ENCODE measurements at places on chromosomes 5 and 9. TPM values are rescaled to one million over a fixed set of nuclear protein-coding genes. Genes with fewer than 3 reads are reported as not detected.

Gene CDC20B
- not detected for total RNA-seq

Gene SH3RF2
- total RNA-seq = not detected

- DNase-seq = no peak
These were observed 112.2 kb downstream of the FOXD1 start for GRCh38 chr5:73336366-73336765.

GRCh38 chr9:1267141-1267570 lies 217.0 kb downstream of the DMRT2 start:
- DNase-seq = no peak

DNA sequence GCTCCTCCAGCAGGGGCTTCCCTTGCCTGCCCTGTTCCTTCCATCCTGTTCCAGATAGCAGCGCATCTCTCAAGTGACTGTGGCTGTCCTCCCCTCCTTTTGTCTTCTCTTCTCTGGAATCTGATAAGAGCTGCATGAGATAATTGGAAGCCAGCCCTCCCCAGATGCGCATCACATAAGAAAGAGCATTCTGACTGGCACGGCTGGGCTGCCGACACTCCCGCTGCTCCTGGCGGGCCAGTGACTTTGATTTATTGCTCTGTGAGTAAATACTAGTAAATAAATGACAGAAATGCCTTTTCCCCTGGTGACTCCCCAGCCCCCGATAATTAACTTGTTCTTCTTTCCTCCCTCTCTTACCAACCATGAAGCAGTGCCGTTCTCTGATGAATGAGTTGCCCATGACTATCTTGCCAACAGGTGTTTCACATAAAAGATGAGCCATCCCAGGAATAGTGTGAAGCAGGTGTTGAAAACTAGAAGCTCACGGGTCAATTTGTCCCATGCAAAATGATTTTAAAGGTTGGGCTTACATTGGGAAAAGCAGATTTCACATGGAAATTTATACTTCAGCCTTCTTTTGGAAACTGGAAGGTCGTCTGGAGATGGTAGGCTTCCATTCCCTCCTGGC lies 212.3 kb downstream of the ERCC6L2 start:
- no peak for DNase-seq

GRCh38 chr9:133809335-133809734 lies 71.2 kb upstream of the SARDH start:
- DNase-seq = no peak

- no peak for DNase-seq
These were observed 180.7 kb upstream of the TLE4 start for GRCh38 chr9:79390781-79391770.

- no peak for DNase-seq
These were observed 58.3 kb downstream of the SH3TC2 start for GRCh38 chr5:149004559-149004958.
